ENCODE measurements at places on chromosomes 16 and 17.

DNA sequence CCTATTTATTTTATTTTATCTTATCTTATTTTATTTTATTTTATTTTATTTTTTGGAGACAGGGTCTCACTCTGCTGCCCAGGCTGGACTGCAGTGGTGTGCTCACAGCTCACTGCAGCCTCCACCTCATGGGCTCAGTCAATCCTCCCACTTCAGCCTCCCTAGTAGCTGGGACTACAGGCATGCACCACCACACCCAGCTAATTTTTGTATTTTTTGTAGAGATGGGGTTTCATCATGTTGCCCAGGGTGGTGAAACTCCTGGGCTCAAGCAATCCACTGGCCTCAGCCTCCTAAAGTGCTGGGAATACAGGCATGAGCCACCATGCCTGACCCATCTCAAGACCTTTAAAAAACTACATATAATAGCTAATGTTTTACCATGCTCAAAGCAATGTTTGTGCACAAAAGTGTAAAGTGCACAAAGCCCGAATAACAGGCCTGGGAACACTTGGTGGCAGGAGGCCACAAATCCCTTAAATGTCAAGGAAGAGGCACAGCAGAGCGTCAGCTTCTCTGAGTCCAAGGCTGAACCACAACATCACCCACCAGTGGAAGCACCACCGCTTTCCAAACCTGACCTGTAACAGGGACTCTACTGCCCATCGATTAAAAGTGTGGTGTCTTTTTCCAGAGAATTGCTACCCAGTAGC, 30.6 kb upstream of the SLC39A11 start:
- no peak for DNase-seq

- no peak for DNase-seq
These were observed 105.8 kb upstream of the PMFBP1 start for GRCh38 chr16:72277749-72278148.

DNA sequence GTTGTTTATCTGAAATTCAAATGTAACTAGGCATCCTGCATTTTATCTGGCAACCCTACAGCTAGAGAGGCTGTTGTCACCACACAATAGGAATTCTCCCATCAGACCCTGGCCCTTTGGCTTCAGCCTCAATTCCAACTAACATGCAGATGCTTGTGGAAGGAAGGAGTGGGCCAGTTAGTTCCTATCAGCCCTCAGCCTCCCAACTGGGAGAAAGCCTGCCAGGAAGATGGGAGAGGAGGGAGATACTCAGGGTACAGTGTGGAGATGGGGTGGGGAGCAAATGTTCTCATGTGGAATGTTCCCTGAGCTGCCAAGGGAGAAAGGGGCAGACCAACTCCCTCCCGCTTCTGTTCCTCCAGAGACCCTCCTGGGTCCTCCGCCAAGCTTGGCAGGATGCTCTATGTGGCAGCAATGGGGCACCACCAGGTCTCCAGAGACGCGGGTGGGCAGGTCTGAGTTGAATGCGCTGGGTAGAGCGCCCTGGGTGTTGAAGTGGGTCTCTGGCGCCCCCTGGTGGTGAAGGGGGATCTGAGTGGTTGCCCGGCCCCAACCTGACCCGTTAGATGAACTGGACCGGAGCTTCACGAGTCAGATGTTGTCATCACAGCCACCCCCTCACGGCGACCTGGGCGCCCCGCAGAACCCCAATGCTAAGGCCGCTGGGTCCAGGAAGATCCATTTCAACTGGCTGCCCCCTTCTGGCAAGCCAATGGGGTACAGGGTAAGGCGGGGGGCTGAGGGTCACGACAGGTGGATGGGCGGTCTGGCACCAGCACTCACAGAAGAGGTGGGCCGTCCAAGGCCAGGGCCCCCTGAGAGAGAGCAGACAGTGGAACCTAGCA, 15.2 kb downstream of the GALK1 start:
- DNase-seq = peak; percentile 75

DNA sequence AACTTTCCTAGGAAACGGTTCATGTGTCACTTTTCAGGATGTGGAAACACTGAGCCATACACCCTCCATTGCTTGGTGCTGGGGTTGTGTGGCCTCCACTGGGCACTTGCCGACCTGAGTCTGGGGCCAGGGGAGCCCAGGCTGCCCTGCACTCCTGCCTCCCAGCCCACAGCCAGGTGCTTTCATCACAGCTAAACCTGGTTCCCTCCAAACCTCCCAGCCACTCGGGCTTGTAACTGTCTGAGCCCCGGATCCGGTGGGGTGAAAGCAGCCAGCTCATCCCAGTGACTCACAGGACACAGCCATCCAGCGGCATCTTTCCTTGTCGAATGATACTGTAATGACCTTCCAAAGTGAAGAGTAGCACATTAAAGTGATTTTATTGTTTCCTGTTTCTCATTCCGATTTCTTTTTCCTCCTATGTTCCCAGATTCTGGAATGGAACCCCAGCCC, 19.8 kb downstream of the CARHSP1 start:
- no peak for DNase-seq

GRCh38 chr16:5028950-5029475, 4.7 kb downstream of the NAGPA start:
- DNase-seq = no peak

- no peak for DNase-seq
These were observed 60.6 kb downstream of the HS3ST3B1 start for GRCh38 chr17:14361470-14361869.

- no peak for DNase-seq
These were observed 739.5 kb upstream of the EEF2KMT start for GRCh38 chr16:5837007-5837670.

GRCh38 chr17:67047382-67047781, 3.0 kb downstream of the CACNG1 start:
- DNase-seq = no peak

DNA sequence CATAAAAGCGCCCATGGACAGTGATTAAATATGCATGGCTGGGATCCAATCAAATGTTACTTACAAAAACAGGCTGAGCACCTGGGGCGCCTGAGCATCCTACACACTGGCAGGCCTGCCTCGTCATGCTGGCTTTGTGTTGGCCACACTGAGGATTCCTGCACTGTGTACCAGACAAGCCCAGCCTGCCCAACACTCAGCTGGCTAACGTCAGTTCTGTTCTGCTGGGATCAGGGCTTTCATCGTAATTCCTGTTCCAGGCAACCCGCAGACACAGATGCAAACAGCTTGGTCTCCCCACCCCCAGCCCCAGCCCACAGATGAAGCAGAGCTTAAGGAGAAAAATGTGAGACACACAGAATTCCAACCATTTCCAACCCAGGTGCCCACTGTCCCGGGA, 30.7 kb downstream of the PIMREG start:
- no peak for DNase-seq

GRCh38 chr17:34068571-34068970, 186.5 kb upstream of the CCL2 start:
- DNase-seq = no peak

DNA sequence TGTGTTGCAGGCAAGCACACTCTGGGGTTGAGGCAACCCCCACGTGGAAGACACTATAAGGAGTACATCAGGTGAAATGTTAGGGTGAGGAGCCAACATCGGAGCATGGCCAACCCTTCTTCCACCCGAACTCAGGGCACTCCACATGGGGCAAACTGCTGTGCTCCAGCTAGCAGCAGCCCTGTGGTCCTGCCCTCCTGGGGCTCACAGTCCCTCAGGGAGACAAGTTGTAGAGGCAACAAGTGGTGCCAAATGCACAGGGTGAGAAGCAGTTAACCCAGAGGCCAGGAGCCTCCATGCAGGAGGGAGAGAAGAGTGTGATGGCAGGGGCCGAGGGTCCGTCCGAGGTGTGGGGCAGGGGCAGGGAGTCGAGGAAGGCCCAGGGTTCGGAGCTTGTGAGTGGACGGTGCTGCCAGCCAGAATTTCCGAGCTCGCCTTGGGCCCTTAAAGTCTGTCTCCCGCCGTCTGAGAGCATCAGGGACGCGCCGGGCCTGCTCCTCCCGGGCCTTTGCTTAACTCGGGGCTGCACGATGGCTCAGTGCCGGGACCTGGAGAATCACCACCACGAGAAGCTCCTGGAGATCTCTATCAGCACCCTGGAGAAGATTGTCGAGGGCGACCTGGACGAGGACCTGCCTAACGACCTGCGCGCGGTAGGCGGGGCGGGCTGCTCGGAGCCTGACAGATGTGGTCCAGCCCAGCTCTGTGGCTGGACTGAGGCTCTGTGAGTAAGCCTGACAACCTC, 32.3 kb downstream of the ATPAF2 start:
- no peak for DNase-seq
